MCF 10A (cell line): ENCODE measurements at places on chromosomes 4 and X. TPM values are rescaled to one million over a fixed set of nuclear protein-coding genes. Genes with fewer than 3 reads are reported as not detected.

Gene ERCC6L
- total RNA-seq, result 1.0 and 1.8 TPM in 2 replicates

Gene EPHA5
- 0.12 and 0.28 TPM in 2 replicates for total RNA-seq

- DNase-seq, result no peak
- no peaks in the 10 kb centered on the region for H3K27me3 ChIP-seq
- H3K36me3 ChIP-seq, result no peaks in the 10 kb centered on the region
- peaks cover 19% of the 10 kb centered on the region for H3K4me1 ChIP-seq
These were observed 112.5 kb downstream of the MID1 start for GRCh38 chrX:10507876-10508275.

- DNase-seq, result no peak
- H3K36me3 ChIP-seq, result peaks cover 10% of the 10 kb centered on the region
- H3K4me1 ChIP-seq, result no peaks in the 10 kb centered on the region
- H3K27ac ChIP-seq, result no peak overlapping the region
These were observed 127.0 kb downstream of the ASMT start for GRCh38 chrX:1741816-1742394.
